ENCODE measurements at places on chromosomes 2 and 18.

GRCh38 chr2:190618030-190618429 lies 30.9 kb upstream of the NAB1 start:
- no peak for DNase-seq

DNA sequence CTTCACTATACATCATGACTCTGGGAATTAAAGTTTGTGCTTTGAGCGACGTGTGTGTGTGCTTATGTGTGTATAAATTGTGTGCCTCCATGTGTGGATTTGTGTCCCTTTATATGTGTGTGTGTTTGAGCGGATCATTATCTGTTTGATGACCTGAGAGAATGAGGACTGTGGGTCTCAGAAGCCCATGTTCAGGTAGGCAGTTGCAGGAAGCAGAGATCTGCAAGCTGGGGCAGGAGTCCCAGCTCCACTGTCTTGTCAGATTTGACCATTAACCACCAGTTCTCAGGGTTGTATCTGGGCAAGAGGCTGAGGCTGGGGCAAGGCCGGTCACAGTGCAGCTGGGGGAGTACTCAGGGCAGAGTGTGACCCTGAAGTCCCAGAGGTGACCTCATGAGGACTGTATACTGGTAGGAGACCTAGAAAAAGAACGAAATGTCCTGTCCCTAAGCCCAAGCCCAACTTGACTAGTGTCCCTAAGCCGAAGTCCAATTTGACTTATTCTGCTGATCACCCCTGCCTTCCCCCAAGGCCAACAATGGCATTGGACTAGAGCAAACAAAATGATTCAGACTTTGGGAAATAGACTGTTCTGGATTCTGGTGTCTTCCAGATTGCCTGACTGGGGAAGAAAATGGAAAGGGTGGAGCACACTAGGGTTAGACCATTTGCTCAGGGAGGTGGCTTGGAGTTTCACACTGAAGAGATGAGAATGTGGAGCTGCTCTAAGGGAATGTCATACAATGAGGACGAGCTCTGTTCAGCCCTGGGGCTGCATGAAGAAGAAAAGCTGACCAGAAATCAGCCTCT lies 28.1 kb downstream of the RHOB start:
- no peak for DNase-seq

- DNase-seq: no peak
Measured at GRCh38 chr18:49544362-49544761, 17.5 kb upstream of the LIPG start.

DNA sequence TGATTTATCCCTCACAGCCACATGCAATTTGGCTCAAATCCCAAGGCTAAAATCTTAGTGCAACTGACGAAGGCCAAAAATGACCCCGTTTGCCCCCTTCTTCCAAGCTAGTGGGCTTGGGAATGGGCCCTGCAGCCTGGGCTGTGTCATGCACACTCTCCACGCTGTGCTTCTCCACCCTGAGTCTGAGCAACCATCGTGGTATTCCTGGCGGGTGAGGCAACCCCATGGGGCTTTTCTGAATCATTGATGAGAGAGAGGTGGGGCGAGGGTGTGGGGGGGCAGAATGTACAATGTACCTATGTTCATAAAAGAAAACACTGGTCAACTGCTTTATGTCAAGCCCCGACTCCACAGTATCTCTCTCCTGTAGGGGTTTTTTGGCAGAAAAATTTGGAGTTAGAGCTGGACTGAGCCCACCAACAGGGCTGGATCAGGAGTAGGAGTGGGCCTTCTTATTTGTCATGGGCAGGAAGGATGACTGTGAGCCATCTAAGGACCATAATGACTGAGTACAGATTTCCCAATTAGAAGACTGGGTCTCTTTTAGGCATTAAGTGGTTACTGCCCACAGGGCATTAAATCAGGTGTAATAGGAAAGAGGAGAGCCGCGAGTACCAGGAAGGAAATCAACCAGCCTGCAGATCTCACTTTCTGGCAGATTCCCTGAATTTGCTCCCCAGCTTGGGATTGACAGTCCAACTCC lies 8.9 kb downstream of the SULT1C2 start:
- DNase-seq: no peak

DNA sequence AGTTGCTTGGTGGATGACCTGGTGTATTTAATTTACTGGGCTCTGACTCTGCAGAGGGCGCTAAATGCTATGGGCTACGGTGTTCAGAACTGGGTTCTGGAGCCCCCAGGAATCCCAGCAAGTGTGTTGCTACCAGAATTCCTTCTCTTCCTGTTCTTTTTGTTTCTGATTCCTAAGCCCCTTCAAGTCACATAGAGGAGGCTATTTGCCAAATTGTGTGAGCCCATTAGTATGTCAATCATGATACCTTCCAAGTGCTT lies 358.2 kb upstream of the SPRED2 start:
- DNase-seq: no peak

- DNase-seq: no peak
Measured at GRCh38 chr2:3814706-3815245, 111.4 kb downstream of the DCDC2C start.

- no peak for DNase-seq
Measured at GRCh38 chr2:32496662-32497061, 131.2 kb upstream of the TTC27 start.

DNA sequence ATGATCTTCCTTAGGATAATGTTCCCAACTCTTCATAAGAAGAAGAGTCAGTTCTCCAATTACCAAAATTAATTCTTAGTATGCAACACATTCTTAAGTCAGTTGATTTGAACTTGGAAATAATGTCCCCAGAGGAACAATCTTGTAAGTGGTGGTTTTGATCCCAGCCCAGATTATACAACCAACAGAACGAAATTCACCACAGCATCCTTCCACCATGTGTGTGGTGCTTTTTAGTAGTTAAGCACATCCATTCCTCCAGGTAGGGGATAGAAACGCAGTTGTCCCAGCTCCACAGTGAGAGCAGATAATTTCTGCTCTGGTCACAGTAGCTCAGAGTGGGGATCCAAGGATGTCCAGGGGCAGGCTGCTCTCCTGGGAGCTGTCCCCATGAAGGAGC lies 161.7 kb upstream of the SLC39A10 start:
- DNase-seq: no peak

- no peak for DNase-seq
Measured at GRCh38 chr2:181857483-181857882, 34.0 kb upstream of the ITPRID2 start.

DNA sequence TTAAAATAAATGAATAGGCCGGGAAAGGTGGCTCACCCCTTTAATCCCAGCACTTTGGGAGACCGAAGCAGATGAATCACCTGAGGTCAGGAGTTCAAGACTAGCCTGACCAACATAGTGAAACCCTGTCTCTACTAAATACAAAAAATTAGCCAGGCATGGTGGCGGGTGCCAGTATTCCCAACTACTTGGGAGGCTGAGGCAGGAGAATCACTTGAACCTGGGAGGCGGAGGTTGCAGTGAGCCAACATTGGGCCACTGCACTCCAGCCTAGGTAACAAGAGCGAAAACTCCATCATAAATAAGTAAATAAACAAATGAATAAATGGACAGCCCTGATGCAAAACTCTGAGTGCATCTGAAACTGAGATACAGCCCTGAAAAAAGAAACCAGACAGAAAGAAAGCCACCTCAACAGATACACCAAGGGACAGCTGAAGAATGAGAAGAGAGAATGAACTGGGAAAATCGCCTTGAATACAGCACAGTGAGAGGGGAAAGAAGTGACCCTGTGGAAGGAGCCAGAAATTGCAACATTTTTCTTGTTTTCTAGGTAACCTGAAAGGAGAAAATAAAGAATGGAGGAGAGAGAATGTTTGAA lies 64.4 kb downstream of the TRABD2A start:
- DNase-seq: no peak

- DNase-seq: no peak
Measured at GRCh38 chr18:45163871-45164270, 451.4 kb upstream of the SLC14A2 start.

- DNase-seq: no peak
Measured at GRCh38 chr2:65710779-65711295, 278.4 kb upstream of the SPRED2 start.
